NCI-H2081 treated with DMSO at 0.1 percent for 48 hours (cell line): ENCODE measurements at places on chromosomes 12 and 14.

- no peak for DNase-seq
Measured at GRCh38 chr14:76677534-76678145, 83.6 kb upstream of the VASH1 start.

DNA sequence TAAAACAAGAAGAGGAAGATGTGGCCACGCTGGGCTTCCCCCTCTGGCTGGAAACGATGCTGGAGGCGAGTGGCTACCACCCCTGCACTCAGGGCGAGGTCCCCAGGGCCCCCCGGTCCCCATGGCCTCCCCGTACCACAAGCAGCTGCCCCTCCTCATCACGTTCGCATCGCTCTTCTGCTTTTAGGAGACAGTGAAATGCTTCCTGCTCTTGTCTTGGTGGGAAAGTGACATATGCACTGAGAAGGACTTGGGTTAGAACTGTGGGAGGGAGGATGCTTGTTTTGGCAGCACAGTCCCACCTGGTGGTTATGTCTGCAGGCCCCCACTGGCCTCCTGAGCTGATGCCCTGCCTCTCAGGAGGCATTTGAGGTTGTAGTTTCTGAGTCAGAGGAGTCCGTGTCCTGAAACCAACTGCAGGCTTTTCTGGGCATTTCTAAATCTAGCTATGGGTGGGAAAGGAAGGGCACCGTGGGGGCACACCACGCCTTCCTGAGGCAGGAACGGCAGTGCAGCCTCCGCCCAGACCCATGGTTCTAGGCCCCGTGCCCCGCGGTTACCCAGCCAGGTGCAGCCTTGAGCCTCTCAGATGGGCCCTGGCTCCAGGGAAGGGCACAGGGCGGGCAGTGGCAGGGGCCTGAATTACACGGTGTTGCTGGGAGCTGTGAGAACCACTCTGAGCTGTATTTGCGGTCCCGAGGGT lies 139.3 kb downstream of the ADGRD1 start:
- DNase-seq: no peak

- DNase-seq: peak; percentile 63
Measured at GRCh38 chr12:122028165-122028904, 6.7 kb downstream of the BCL7A start.

DNA sequence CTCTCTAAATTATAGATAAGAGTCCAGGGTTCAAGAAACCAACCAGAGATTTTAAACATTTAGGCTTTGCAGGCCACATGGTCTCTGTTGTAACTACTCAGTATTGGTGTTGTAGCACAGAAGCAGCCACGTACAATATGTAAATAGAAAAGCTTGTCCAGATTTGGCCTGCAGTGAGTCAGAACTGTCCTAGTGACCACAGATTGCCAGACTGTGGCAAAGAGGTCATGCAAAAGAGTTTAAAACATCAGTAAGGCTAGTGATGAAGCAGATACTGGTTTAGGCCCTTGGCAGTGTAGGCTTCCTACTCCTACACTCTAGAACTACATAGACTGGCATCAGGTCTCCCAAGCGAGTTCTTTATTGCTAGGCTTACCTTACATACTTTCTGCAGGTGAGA lies 117.6 kb upstream of the GARIN6 start:
- no peak for DNase-seq

DNA sequence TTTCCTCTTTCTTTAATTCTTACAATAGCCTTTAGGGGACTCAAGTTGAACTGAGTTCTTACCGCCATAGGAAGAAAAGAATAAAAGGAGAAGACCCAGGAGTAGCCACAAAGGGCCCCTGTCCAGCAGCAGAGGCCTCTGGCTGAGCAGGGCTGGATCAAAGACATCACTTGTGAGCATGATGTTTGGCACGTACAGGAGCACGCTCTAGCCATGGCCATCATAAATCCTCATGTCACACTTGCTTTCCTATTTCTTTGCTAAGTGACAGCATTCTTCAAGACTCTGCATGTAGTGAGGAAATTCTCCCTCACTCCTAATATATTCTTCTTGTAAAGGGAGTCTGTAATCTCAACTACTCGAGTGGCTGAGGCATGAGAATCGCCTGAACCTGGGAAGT lies 15.7 kb downstream of the CLEC4C start:
- no peak for DNase-seq

- DNase-seq: no peak
Measured at GRCh38 chr14:71240171-71240570, 332.9 kb downstream of the PCNX1 start.

DNA sequence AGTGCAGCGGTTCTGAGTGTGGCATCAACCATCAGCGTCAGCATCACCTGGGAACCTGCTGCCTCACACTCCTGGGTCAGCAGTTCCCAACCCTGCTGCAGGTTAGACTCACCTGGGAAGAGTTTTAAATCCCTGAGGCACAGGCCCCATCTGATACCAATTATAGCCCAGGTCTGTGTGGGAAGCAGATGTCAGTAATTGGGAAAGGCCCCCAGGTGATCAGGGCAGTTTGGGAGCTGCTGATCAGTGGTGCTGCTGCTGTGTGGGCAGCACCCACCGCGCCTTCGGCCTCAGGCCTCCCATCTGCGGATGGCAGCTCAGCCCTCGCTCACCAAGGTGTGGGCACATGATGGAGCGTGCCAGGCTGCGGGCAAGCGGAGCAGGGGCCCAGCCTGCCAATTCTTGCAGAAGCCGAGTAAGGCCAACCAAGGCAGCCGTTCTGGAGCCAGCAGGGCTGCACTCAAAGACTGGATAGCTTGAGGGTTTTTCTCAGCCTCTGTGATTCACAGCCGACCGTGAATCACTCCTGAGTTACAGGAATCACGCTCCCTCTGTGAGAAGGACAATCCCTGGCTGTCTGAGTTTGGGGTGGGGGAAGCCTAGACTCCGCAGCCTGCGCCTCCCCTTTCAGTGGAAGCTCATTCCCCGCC lies 155.6 kb upstream of the SFSWAP start:
- DNase-seq: no peak

GRCh38 chr14:99064262-99064954 lies 207.6 kb downstream of the BCL11B start:
- no peak for DNase-seq

GRCh38 chr14:94370524-94370910 lies 17.9 kb downstream of the SERPINA1 start:
- DNase-seq: no peak

DNA sequence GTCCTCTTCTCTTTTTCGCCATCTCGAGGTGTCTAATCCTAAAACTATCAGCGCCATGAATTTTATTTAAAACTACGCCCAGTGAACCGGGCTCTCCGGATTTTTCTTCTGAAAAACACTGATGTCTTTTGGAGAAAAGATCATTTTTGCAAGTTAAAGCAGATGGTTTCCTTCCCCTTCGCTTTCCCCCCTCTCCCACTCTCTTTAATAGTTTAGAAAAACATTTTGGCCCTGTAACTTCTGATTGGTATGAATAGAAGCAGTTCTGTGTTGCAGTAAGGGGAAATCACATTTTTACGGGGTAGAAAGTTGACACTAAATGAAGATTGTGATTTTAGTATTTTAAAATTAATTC lies 1.1 kb downstream of the RAP1B start:
- no peak for DNase-seq

- DNase-seq: no peak
Measured at GRCh38 chr12:95204141-95204866, 13.0 kb downstream of the FGD6 start.

GRCh38 chr12:43011383-43011926 lies 421.9 kb upstream of the PRICKLE1 start:
- DNase-seq: no peak

GRCh38 chr12:55681142-55682077 lies 26.3 kb downstream of the ITGA7 start:
- DNase-seq: no peak

GRCh38 chr12:12881151-12881909 lies 10.0 kb upstream of the GPRC5A start:
- DNase-seq: no peak

DNA sequence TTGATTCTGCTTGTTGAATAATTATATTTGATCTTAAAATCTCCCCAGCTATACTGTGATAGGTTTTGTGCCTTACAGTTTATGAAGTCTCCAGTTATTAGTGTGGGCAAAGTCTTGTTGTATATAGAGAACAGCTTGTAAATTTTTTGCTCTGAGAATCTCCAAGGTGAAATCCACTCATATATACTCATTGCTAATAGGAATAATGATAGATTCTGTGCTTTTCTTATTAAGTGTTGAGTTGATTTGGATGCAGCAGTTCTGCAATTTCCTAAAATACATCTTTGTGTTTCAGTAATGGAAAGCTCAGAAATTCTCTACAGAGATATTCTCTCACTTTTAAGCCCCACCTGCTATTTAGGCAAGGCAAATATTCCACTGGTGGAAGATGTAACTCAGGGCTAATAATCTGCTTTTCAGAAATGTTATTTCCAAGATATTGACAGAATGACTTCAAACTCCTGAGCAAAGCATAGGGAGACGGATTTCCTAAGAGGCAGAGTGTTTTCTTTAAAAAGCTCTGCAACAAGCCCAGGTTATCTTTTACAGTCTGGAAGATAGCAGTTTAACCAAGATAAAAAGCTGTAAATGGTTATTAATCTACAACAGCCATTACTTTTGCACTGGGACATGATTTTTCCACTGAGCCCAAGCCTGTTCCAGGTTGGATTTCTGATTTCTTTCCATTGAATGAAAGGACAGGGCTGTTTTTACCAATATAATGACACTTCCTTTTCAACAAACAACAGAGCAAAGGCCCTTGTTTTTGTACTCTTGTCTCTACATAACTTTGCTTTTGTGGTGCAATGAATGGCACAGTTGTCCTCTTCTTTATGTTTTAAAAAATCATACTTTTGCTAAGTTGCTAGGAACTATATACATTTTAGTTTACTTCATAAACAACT lies 239.9 kb upstream of the ATP2B1 start:
- no peak for DNase-seq

DNA sequence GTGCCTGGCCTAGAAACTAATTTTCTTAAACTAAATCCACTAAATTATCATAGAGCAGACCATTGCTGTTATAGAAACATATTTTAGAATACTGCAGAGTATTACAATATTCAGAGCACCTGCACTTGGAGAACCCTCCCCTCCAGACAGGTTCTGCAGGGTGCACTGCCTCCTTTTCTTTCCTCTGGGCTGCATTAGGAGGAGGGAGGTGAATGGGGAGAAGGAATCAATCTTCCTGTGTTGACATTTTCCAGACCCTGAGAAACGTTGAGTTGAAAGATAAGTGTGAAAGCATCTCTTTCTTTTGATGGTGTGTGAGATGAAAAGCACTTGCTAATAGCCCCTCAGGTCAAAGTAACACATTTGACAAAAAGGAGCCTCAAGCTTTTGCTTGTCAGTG lies 7.3 kb downstream of the SYNE2 start:
- no peak for DNase-seq

DNA sequence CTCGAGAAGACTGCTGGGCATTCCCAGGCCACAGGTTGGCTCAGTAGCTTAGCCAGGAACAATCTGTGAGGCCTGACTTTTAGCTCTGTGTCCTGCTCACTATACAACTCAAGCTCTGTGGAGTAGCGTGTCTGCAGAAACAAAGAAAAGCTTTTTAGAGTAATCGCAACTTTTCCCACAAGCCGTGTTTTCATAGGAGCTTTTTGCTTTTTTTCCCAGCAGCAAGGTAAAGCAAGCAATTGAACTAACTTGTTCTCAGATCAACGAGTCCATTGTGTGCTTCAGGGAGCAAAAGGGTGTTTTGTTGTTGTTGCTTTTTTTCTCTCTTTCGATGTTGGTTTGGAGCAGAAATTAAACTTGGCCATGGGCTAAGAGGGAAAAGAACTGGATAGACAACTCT lies 97.3 kb upstream of the BCL2L14 start:
- DNase-seq: no peak

DNA sequence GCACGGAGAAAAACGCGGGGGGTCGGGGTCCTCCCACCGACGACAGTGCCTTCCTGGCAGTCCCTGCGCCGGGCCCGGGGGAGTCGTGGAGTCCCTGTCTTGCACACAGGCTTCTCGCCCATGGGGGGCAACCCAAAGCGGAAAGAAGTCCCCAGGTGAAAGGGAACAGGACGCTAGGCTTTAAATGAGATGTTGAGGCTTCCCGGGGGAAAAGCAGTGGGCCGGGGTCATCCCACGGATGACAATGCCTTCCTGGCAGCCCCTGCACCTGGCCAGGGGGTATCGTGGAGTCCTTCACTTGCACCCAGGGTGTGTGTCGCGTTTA lies 162.9 kb upstream of the ALG10B start:
- DNase-seq: no peak

DNA sequence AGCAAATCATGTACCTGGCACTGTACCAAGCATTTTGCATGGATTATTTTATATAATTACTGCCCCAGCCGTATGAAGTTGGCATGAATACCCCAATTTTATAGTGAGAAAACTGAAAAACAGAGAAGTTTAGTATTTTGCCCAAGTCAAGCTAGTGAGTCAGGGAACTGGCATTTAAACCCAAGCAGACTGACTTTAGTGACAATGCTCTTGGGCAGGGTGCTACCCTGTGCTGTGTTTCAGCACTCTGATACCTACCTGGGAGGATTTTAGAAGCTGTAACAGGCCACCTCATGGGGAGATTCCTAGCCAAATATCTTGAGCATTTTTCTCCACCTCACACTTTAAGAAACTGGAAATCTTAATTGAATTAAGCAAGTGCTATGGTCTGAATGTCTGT lies 98.1 kb upstream of the MAX start:
- DNase-seq: no peak

GRCh38 chr12:78916845-78917480 lies 52.4 kb downstream of the SYT1 start:
- no peak for DNase-seq

- DNase-seq: no peak
Measured at GRCh38 chr12:124790650-124791400, 72.8 kb downstream of the SCARB1 start.

- DNase-seq: peak; percentile 66
Measured at GRCh38 chr14:104078031-104078455, 7.5 kb upstream of the ASPG start.

GRCh38 chr12:110179291-110179690 lies 55.1 kb downstream of the IFT81 start:
- DNase-seq: no peak

- DNase-seq: no peak
Measured at GRCh38 chr14:92650581-92651105, 97.8 kb downstream of the LGMN start.

DNA sequence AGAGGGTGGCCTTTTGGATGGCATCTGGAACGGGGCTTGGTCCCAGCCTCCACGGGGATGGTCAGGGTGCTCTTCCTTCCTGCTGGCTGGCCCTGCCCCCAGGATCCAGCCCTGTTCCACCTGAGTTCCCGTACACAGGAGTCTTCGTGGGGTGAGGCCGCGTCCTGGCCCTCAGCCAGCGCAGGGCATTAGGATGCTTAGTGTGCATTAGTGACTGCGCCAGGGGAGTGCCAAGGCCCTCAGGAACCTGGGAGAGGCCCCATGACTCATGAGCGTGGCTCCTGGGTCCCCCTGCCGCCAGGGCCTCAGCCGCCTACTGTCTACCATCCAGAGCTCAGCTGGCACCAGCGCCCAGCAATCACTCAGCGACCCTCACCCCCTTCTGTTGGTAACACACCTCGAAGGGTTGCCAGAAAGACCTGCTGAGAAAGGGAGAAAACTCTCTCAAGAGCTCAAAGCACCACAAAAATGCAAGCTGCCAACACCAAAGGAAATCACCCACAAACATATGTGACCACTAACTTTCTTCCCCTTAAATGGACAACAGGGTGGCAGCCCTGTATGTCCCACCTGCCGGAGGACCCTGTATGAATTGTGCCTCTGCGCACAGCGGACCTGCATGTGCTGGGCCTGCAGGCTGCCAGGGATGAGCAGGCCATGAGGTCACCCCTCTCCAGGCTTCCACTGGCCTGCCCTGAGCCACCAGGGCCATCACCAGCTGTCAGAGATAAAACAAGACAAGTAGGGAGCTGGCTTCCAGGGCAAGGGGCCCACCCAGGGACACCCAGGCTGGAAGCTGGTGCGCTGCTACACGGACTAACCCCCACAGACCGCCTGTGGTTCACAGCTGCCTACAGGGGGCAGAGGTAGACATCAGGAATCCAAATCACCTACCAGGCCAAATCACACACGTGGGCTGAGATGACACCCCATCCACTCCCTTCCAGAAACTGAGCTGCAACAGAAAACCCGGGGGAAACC lies 28.7 kb downstream of the CCDC85C start:
- no peak for DNase-seq
